AG20443 (cell line): ENCODE measurements at places on chromosomes 5 and 9.

- no peak for DNase-seq
Measured at GRCh38 chr5:38527475-38527874, 29.0 kb downstream of the LIFR start.

GRCh38 chr9:69170231-69170630 is 3.8 kb upstream of the TJP2 start:
- no peak for DNase-seq

DNA sequence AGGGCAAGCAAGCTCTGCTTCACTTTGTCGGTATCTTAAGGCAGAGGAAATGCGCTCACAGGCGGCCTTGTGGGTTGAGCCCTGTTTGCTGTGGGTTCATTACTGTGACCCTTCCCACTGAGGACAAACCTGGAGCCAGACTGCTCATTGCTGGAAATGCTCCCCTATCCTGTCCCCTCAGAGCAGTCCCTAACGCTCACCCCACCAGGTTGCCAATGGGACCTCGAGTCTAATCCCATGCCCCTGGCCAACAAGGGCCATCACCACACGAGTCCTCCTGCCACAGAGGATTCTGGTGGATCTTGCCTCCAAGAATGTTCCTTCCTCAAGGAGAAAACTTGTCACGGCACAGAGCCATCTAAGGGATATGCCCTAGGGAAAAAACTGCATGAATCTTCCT is 14.6 kb downstream of the IPPK start:
- no peak for DNase-seq

DNA sequence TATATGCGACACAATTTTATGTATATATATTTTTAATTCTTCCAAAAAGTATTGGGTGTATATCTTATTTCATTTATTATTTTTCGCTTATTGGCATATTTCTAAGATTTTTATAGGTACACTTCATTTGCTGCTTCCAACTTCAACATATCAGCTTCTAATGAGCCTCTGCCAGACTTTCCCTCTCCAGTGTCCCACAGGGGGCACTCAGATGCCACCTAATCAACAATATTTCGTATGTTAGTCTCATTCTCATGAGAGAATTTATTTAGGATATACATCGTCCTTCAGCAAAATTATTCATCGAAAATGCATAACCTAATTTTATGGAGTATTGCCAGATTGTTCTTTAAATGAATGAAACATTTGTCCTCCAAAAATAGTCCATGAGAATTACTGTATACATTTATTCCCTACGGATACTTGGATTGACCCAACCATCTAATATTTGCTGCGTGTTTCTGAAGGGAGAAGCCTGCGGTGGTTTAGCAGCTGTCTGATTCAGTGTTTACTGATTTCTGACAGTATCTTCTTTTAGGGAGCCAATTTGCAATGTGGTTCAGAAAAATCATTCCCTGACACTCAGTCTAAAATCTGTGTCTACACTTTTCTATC is 100.6 kb upstream of the SELENOP start:
- peak; percentile 57 for DNase-seq

- DNase-seq = no peak
Measured at GRCh38 chr9:113876993-113877368, 872 bp downstream of the ZNF618 start.
